ENCODE measurements at places on chromosomes 2 and 18.

- DNase-seq = peak; percentile 92
Observed at GRCh38 chr2:235917506-235917905, 250.7 kb downstream of the GBX2 start.

DNA sequence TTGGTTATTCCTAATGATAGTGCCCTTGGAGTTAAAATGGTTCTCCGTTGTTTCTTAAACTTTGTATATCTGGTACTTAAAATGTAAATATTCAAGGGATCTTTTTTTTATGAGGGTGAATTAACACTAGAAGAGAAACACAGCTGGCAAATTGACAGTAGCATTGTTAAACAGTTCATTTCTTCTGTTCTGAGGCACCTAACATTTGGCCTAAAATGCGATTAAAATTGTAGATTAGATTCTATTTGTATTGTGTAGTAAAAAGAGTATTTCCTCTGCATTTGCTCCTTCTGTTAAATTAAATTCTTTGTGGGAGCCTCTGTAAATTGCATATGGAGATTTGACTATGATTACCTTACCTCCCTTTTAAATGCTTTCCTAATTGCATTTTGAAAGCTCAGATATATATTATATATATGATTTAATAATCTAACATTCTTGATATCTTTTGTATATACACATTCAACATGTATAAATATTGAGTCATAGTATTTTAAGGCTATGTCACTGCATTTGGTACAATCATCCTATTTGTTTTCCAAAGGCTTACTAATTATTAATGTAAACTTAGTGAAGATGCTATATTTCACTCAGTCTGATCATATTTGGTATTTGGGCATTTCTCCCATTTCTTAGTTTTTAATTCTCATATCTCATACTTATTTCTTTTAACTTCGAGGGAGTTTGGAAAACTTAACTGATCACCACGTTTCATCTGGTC is 124.4 kb downstream of the AGPS start:
- peak; percentile 54 for DNase-seq

DNA sequence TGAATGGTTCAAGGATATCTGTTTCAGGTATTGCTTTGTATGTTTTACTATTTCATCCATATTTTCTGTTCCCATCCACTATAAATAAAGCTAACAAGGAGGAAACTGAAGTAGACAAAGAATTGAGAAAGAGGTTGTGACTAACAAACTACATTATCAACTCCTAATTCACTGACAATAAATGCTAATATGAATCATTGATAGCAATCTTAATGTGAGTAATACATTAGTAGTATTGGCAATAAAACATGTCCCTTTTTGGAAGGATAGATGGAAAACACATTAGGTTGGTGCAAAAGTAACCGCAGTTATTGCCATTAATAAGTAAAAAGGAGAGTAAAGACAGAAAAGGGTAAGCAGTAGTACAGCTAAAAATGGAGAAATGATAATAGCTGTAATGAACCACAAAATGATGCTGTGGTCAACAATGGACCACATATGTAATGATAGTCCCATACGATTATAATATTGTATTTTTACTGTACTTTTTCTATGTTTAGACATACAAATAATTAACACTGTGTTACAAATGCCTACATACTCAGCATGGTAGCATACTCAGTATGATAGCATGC is 104.7 kb downstream of the THADA start:
- DNase-seq = no peak

- DNase-seq = no peak
Observed at GRCh38 chr2:172461591-172462372, 34.4 kb downstream of the ITGA6 start.

DNA sequence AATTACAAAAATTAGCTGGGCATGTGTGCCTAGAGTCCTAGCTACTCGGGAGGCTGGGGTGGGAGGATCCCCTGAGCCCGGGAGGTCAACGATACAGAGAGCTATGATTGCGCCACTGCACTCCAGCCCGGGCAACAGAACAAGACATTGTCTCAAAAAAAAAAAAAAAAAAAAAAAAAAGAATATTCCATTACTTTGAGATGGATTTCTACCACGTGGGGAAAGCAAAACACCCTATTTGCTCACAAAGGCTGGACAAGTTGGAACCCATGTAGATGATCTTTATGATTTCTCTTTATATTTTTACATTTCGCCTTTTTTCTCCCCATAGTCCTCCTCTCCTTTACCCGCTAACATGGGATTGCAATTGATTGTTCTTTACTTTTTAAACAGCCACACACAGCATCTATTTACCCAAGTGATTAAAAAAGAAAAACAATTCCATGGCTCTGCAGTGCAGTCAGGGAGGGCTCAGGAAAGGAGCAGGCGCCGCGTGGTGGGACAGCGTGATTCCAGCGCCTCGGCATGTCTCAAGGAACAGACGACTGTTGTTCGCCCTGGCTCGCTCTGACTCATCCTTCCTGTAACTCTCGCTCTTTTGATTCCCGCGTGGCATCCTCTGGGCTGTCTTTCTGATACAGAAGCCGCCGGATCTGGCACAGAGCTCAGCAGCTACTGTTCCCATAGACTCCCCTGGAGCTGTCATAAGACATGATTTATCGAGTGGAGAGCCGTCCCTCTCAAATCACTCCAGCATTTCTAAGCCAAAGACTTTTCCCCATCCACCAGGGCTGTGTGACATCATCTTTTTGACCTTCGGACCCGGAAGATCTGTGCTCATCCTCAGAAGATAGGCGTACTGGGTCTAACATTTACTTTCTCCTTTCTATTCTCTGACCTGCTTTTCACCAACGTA is 230.4 kb upstream of the AGAP1 start:
- DNase-seq = peak; percentile 88

DNA sequence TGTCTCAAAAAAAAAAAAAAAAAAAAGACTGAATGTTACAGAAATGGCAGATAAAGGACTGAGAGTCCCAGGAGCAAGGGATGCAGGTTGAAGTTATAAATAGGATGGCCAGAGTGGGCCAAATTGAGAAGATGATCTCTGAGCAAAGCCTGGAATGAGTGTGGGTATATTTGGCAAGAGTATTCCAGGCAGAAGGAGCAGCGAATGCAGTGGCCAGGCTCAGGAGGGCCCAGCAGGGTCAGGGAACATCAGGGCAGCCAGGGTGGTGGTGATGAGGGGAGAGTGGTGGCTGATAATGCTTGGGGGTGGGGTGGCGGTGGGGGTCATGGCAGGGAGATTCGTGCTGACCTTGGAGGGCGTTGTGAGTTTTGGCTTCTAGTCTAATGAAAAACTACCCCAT is 141.3 kb upstream of the AGAP1 start:
- DNase-seq = no peak

DNA sequence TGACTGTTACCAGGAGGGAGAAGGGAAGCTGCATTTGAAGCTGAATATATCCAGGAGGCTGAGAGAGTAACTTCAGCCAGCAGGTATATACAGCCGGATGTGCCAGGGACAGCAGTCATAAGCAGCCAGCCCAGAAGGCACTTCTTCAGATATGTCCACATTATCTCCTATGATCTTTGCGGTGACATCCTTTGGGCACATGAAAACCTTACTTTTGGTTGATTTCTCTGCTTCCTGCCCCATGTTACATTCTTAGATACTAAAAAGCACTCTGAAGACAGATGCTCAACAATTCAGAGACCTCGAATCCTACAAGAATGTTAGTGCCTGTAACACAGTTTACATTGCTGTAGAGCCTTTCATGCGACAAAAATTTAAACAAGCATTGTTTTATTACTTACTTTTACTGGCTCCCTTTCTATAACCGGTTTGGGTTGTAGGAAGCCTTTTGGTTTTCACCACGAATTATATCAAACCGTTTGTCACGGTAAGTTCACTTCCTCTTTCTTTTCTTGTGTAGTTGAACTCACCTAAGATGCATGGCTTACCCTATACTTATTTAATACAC is 50.3 kb upstream of the TLK1 start:
- no peak for DNase-seq

DNA sequence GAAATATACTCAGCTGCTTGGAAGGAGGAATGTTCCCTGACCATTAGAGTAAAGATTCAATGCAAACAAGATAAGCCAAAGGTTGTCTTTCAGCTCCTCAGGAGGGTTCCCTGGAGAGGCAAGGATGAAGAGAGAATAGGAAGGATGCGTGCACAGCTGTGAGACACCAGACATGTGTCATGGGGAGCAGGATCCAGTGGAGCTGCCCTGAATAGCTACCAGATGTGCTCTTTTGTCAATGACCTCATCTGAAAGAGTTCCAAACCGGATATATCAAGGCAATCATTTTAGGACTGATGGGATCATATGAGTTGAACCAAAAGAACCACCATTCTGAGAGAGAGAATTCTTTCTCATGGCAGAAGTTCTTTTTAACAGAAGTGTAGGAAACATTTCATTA is 490.6 kb downstream of the IRS1 start:
- peak; percentile 45 for DNase-seq

- DNase-seq = no peak
Observed at GRCh38 chr2:175576875-175577274, 395.4 kb upstream of the ATP5MC3 start.

DNA sequence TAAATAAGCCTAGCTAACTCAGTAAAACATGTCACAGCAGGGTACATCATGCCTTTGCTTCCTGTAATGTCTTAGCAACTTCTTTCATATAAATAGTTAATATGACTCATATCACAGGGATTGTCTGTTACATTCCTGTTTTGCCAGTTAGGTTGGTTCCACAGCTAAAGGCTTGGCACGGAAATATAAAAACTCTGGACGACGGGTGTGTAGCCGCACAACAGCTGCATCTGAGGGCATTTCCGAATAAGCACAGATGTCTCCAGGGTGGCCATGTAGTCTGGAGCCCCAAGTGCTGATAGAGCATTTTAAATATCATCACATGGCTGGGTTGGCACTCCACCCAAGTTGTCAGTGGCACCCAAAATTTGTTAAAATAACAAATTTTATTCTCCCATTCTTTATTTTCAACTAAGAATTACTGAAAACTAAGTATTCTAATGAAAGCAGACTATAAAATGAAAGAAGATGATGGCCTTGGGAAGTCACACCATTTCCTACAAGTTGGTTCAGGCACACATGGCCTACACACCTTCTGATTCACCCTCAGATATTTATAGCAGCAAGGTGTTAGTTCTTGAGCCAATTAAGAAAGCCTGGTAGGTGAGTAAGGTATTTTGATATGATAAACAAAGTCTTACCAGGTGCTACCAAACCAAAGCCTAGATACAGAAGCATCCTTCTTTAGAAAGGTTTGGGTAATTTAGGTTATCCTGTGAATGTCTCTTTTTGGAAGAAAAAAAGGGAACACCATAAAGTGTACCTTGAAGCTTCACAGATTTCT is 61.8 kb upstream of the STK17B start:
- no peak for DNase-seq

DNA sequence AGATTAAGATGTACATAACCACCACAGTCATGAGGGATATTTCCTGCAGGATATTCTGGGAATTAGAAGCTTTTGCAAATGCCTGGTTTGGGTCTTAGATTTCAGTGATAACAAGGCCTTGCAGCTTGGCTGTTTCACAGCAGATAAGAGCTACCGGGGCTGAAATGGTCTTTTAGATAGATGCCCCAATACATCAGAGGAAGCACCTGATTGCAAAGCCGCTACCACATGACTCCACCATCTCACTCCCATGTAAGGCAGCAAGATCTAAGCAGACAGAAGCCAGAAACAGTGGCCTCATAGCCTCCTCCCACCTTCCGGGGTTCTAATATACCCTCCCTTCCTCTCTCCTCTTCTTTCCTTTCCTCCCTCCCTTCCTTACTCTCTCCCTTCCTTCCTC is 31.1 kb upstream of the EPG5 start:
- DNase-seq = no peak

DNA sequence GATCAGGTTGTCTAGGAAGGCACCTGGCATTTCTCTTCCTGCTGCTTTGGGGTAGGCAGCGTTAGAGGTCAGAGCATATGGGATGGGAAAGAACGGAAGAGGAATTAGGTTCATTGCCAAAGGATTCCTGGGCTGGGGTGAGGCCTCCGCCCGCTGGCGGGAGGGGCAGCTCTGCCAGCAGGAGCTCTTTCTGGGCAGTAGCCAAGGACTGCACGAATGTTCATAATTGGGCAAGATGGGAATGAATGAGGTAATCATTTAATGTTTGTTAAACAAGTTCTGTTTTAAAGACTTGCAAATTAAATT is 253.9 kb downstream of the AGAP1 start:
- no peak for DNase-seq

GRCh38 chr2:152376385-152376784 is 41.4 kb downstream of the FMNL2 start:
- DNase-seq = no peak

- no peak for DNase-seq
Observed at GRCh38 chr2:11250400-11251196, 93.8 kb downstream of the ROCK2 start.

DNA sequence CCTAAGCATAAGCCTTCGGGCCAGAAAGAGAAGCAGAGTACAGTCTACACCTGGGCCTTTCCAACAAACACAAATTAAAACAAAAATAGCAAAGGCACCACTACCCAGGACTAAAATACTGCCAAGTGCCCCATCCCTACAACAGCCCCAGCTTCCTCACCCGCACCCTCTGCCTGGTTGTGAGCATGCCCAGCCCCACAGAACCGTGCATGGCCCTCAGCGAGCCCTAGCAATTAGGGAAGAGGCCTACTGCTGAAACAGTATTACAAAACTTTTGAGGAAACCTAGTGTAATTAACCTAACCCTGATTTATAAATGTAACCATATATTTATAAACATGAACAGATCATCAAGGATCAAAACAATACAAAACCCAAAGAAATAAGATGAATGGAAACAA is 44.2 kb downstream of the FARSB start:
- no peak for DNase-seq

DNA sequence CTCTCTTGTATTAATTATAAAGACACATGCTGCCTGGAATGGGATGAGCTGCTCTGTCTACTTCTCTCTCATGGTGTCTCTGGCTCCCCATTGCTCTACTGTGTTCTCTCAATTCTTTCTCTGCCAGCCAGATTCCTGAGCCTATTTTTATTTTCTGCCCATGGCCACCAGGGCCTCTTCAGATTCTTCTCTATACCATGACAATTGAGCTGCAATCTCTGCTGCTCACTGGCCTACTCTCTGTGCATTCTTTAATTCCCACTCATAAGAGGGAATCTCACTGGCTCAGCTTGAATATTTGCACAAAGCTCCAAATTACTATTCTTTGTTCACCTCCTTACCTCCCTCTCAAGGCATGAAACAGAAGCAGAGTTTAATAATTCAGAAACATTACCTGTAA is 161.4 kb upstream of the GULP1 start:
- no peak for DNase-seq

DNA sequence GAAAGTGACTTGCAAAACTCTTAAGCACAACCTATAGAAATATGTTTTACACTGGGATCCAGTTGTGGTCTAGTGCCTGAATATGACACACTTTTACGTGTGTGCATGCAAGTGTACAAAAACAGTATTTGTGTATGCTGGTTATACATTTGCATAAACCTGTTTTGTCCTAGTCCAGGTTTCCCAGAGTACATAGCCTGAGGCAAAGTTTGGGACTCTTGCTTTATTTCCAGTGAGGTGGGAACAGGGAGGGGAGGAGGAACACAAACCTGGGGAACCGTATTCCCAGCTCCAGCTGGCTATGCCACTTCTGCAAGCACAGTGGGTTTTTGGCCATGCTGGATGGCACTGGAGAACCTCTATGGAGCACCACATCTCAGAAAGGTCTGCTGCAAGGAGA is 481.1 kb upstream of the HS6ST1 start:
- no peak for DNase-seq

- DNase-seq = no peak
Observed at GRCh38 chr2:64698668-64699444, 45.1 kb upstream of the SERTAD2 start.

GRCh38 chr2:20057268-20057667 is 5.8 kb upstream of the LAPTM4A start:
- no peak for DNase-seq

GRCh38 chr2:129499747-129500146 is 479.7 kb upstream of the RAB6C start:
- DNase-seq = no peak

- no peak for DNase-seq
Observed at GRCh38 chr2:140473851-140474250, 1657.0 kb downstream of the LRP1B start.

Measured in spinal cord (tissue), 10 donors.